Erythroblast (primary cell): ENCODE measurements at places on chromosomes 13 and 19.

DNA sequence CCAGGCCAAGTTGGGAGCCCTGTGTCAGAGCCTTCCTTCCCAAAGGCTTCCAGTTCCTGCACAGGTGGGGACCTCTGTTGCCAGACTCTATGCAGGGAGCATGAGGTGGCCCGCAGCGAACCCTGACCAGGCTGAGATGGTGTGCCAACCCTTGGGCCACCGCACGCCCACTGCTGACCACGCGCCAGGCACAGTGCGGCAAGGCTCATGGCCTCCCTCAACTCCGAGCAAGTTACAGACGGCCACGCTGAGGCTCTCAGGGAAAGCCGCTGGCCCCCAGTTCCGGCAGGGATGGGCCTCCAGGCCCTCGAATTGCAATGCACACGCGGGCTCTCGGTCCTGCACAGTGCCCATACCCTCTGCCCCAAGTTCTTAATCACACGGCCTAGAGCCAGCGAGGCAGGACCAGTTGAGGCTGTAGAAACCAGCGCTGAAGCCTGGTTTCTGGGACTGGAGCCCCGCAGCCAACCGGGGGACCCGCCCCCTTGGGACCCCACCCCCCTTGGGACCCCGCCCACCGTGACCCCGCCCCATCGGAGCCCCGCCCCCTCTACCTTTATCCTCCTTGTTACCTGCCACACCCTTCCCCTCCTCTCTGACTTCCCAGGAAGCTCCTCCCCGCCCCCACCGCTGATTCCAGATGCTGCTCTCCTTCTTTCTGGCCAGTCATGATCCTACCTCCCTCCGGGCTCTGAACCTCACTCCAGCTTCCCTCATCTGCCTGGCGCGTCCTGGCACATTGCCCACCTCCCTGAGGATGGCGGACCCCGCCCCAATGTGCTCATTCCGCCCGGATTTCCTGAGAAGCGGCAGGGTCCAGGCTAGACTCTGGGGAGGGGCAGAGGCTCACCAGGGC is 6.0 kb downstream of the PEX11G start:
- no peak for DNase-seq

GRCh38 chr19:18737337-18737953 is 53.7 kb downstream of the COMP start:
- DNase-seq, result no peak

- DNase-seq, result no peak
Observed at GRCh38 chr19:17109962-17110598, 34.5 kb downstream of the MYO9B start.

- DNase-seq, result peak; percentile 50
Observed at GRCh38 chr13:108895220-108895704, 265.9 kb downstream of the MYO16 start.

- no peak for DNase-seq
Observed at GRCh38 chr13:58300974-58301681, 669.6 kb downstream of the PCDH17 start.

DNA sequence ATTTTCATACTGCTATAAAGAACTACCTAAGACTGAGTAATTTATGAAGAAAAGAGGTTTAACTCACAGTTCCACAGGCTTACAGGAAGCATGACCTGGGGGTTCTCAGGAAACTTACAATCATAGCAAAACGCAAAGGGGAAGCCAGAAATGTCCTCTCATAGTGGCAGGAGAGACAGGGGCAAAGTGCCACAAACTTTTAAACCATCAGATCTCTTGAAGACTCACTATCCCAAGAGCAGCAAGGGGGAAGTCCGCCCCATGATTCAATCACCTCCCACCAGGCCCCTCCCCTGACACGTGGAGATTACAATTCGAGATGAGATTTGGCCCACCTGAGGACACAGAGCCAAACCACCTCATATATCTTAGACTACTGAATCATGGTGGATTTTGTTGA is 198.7 kb downstream of the KCTD12 start:
- DNase-seq, result no peak

DNA sequence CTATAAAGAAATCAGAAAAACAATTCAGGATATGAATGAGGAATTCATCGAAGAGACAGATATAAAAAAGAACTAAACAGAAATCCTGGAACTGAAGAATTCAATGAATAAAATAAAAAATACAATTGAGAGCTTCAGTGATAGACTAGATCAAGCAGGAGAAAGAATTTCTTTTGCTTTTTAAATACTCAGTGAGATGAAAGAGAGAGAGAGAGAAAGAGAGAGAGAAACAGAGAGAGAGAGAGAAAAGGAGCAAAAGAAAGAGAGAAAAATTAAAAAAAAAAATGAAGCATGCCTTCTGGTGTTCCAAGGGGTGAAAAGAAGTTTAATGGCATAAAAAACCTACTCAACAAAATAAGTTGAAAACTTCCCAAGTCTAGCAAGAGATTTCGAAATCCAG is 22.0 kb upstream of the SLC7A9 start:
- DNase-seq, result no peak

DNA sequence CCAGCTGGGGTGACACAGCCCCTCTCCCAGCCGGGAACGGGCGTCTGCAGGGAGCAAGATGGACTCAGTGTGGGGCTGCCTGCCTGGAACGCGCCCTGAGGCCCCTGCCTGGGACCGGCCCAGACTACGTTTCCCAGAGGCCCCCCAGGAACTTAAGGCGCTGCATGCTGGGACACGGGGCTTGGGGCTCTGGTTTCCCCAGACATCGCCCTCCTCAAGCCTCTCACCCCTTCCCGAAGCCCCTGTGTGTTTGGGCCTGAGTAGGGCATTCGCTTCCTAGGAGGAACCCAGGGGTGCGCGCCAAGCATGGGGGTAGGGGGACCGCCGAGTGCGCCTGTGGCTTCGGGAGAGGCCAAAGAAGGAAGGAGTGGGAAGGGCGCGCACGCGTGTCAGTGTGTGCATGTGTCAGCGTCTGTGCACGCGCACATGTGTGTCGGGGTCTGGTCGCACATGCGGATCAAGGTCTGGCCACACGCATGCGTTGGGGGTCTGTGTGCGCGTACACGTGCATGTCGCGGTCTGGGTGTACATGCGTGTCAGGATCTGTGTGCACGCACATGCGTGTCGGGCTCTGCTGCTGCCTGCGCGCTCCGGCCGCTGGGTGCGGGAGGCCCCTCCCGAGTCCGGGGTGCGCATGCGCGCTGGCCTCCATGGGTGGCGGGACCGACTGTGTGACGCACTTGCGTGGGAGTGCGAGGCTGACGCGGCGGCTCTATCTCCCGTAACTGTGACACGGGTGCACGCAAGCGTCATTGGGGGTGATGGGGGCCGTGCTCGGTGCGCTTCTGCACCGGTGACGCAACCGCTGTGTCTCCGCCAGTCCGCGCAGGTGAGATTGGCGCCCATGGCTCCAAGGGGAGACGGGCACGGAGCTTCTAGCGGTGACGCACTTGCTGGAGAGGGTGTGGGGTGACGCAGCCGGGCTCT is 16.2 kb downstream of the ZNF331 start:
- peak; percentile 95 for DNase-seq

DNA sequence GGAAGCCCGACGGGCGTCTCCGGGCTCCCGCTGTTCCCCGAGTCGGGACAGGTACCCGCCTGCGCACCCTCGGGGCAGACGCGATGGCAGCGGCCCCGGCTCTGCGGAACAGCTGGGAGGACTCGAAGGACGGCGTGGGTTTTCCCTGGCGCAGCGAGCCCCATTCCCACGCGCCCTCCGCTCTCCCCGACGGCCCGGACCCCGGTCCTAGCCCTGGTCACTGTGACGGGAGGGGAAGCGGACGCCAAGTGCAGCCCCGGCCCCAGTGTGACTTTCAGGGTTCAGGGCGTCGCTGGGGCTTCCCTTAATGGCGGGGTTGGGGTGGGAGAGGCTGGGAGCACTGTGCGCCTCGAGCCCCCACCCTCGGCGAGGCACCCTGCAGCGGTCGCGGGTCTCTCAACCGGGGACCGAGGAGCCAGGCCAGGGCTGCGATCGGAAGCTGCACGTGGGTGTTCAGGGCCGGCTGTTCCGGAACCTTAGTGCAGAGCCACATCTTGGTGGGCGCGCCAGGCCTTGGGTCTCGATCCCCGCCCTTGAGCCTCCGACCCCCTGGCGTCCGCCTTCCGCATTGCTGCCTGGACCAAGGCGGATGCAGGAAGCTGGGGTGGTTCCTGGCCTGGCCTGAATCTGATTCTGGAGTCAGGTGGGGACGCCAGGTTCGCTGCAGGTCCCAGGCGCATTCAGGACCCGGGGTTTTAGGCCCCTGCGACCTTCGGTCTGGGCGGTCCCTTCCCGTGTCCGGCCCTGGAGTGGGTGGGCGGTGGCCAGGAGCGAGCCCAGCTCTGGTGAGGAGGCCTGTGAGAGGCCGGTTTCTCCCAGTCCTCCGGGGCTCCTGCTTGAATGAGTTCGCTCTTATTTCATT is 3.5 kb downstream of the LGALS7B start:
- no peak for DNase-seq

DNA sequence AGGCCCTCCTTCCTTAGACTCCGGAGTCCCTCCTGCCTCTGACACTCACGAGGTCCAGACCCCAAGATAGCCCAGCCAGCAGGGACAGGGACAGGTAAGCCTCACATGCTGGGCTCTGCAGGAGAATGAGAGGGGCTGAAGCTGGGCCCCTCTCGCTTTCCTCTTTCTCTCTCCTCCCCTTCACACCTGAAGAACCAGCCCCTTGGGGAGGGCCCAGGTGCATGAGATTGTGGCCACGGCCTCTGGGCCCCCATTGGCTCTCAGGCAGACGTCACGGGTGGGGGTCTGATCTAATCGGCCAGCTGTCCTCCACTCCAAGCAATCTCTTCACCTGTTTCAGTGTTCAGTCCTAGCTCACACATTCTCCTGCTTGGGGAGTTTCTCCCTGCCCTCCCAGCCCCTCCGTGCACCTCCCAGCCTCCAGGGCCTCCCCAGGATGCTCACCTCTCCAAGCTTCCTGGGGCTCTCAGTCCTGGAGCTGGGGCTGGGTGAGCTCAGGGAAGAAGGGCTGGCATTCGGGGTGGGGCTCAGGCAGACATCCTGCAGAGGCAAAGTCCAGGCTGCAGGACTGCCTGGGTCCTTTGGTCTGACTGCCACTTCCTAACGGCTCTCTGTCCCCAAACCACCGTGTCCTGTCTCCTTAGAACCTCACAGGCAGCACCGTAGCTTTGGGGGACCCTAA is 2.8 kb downstream of the TMEM150B start:
- no peak for DNase-seq

DNA sequence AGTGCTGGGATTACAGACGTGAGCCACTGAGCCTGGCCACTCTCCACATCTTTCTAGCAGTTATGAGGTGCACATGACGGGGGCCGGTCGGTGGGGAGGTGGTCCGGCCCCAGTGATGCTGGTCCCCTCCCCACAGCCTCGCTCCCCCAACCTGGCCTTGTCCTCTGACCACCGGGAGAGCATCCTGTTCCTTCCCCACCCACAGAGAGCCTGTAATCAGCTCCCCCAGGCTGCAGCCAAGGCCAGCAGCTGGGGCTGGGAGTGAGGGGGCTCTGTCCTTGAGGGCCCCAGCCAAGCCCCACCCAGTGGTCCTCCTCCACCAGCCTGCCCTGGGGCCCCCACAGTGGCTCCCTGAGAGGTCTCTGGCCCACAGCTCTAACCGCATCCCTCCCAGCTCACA is 3.0 kb upstream of the INSL3 start:
- no peak for DNase-seq

DNA sequence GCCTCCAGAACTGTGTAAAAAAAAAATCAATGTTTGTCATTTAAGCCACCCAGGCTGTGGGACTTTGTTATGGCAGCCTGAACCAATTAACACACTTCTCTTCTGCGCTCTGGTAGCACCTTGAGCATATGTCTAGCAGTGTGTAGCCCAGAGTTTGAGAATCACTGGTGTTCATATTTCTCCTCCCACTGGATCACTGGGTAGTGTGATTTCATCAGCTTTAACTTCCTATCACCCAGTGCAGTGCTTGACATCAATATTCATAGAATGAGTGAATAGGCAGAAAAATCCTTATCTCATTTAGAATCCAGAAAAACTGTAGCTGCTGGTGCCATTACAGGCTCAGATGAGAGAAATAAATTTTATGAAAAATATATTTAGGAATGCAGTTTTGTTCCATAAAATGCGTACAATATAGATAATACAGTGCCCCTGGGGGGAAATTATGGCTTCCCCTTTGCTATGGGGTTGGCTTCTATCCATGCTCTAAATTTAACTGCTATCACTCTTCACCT is 30.7 kb upstream of the WASF3 start:
- DNase-seq, result no peak

DNA sequence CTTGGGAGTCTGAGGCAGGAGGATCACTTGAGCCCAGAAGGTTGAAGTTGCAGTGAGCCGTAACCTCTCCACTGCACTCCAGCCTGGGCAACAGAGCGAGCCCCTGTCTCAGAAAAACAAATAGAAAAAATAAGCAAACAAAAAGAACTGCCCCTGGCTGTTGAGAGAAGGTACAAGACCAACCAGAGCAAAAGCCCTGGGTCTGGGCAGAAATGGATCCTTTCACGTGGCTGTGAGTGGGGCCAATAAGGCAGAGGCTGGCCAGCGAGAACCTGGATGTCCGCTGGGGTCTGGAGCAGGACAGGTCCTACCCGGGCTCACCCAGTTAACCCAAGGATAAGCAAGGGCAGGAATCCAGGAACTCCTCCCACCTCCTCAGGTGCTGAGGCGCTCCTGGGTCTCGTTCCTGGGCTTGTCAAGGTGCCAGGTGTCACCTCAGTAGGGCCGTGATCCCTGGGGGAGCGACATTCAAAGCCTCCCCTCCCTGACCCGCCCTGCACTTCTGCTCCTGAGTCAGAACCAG is 4.7 kb upstream of the SLC5A5 start:
- DNase-seq, result no peak

DNA sequence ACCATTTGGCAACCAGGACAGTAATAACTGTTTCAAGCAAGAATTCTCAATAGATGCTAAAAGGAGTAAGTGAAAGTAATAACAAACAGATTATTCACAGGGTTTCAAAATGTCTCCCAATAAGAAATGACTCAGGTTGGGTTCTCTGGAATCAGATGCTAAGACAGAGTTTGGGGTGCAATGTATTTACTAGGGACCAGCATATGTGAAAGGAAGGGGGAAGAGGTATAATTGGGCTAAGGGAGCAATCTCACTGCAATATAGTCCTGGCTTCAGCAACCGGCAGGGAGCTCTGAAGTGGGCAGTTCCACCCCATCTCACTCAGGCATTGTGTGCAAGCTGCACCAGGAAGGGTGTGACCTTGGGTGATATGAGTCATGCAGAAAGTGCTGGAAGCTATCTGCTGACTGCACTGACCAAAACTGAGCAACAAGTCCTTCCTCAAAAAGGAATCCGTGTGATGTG is 23.4 kb downstream of the ZDHHC20 start:
- DNase-seq, result peak; percentile 81

DNA sequence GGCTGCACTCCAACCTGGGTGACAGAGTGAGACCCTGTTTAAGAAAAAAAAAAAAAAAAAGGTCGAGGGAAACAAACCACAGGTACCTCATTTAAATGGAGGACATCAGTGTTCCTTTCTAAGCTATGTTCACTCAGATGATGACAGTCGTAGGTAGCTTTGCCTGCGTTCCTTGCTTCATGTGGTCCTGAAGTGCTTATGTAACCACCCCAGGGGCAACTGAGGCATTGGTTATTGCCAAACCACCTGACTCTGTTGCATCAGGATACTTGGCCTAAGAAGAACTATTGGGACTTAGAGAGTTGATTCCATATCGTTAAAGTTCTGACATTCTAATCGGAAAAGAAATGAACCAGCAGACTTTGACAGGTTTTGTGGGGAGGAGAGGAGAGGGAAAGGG is 51.7 kb downstream of the SPATA13 start:
- no peak for DNase-seq
